ENCODE measurements at places on chromosomes 1 and 21. TPM values are rescaled to one million over a fixed set of nuclear protein-coding genes. Genes with fewer than 3 reads are reported as not detected.

The PHTF1 gene
- 15.5 TPM for total RNA-seq

The GUCA2B gene
- not detected for total RNA-seq

The PLCH2 gene
- total RNA-seq, result 0.36 TPM

The SPTA1 gene
- total RNA-seq, result not detected

The CDK18 gene
- 1.1 TPM for total RNA-seq

The DNM3 gene
- 0.70 TPM for total RNA-seq

The GJA4 gene
- not detected for total RNA-seq

The VCAM1 gene
- 0.05 TPM for total RNA-seq
